ENCODE measurements at places on chromosomes 7 and 10. TPM values are rescaled to one million over a fixed set of nuclear protein-coding genes. Genes with fewer than 3 reads are reported as not detected.
A peak's percentile ranks its signal among the peaks of the same experiment; 100 is the strongest.

DNA sequence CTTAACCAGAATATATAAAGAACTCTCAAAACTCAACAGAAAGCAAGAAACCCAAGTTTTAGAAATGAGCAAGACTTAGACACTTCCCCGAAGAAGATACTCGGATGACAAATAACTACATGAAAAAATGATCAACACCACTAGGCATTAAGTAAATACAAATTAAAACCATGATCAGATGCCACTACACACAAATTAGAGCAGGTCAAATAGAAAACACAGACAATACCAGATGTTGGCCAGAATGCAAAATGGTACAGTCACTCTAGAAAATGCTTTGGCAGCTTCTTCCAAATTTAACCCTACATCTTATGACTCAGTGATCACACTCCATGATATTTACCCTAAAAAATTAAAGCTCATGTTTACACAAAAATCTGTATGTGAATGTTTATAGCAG is 18.4 kb downstream of the TMEM176A start:
- H3K27ac ChIP-seq = no peak overlapping the region
- DNase-seq = no peak
- H3K4me1 ChIP-seq = no peaks in the 10 kb centered on the region
- H3K4me3 ChIP-seq = peak overlapping the region; percentile 25

DNA sequence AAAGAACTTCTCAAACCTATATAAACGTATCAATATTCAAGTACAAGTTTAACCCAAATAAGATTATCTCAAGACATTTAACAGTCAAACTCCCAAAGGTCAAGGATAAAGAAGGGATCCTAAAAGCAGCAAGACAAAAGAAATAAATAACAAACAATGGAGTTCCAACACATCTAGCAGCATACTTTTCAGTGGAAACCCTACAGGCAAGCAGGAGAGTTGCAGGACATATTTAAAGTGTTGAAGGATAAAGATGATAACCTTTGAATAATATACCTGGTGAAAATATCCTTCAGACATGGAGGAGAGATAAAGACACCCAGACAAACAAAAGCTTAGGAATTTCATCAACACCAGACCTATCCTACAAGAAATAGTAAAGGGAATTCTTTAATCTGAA is 82.8 kb downstream of the TES start:
- H3K4me1 ChIP-seq = no peaks in the 10 kb centered on the region
- H3K4me3 ChIP-seq = no peak overlapping the region
- H3K36me3 ChIP-seq = peaks cover 5% of the 10 kb centered on the region
- peaks cover 11% of the 10 kb centered on the region for H3K27me3 ChIP-seq
- no peak for DNase-seq
- no peak overlapping the region for H3K27ac ChIP-seq

- H3K27ac ChIP-seq = no peak overlapping the region
- DNase-seq = no peak
- H3K4me3 ChIP-seq = no peak overlapping the region
- H3K36me3 ChIP-seq = no peaks in the 10 kb centered on the region
Observed at GRCh38 chr7:11757153-11757552, 74.8 kb downstream of the THSD7A start.

DNA sequence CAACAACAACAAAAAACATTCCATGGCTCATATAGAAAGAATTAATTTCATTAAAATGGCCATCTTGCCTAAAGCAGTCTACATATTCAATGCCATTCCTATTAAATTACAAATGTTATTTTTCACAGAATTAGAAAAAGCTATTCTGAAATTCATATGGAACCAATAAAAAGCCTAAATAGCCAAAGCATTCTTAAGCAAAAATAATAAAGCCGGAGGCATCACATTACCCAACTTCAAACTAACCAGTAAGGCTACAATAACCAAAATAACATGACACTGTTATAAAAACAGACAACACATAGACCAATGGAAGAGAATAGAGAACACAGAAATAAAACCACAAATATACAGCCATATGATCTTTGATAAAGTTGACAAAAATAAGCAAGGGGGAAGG is 330.4 kb downstream of the KIF20B start:
- H3K4me3 ChIP-seq = no peak overlapping the region
- H3K36me3 ChIP-seq = no peaks in the 10 kb centered on the region
- H3K27me3 ChIP-seq = no peaks in the 10 kb centered on the region
- DNase-seq = no peak
- no peaks in the 10 kb centered on the region for H3K4me1 ChIP-seq
- no peak overlapping the region for H3K27ac ChIP-seq

GRCh38 chr7:14071045-14071444 is 81.6 kb upstream of the ETV1 start:
- H3K27me3 ChIP-seq = no peaks in the 10 kb centered on the region
- DNase-seq = no peak
- no peaks in the 10 kb centered on the region for H3K4me1 ChIP-seq
- H3K27ac ChIP-seq = no peak overlapping the region
- H3K4me3 ChIP-seq = no peak overlapping the region

- H3K36me3 ChIP-seq = peaks cover 75% of the 10 kb centered on the region
- H3K4me3 ChIP-seq = peak overlapping the region; percentile 94
- no peak for DNase-seq
- peak overlapping the region; percentile 99 for H3K27ac ChIP-seq
- H3K4me1 ChIP-seq = peaks cover 40% of the 10 kb centered on the region
Observed at GRCh38 chr7:50308203-50308531, 3.7 kb downstream of the IKZF1 start.

DNA sequence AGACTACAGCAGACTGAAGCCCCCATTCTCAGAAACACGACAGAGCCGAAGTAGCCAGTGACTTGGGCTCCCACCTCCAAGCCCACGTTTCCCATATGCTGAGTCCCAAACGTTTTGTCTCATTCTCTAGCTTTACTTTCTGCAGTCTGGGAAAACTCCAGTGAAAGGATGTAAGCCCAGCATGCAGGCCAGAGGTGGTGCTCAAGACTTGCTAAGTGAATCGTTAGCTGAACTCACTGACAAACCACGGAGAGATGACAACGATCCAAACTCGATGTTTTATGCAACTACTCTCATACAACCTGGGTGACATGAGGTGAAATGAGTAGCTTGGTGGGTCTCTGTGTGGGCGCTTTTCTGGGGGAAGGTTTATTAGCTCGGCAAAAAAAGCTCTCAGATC is 731.8 kb downstream of the SUGCT start:
- no peak overlapping the region for H3K4me3 ChIP-seq
- DNase-seq = no peak
- no peaks in the 10 kb centered on the region for H3K36me3 ChIP-seq
- no peak overlapping the region for H3K27ac ChIP-seq

DNA sequence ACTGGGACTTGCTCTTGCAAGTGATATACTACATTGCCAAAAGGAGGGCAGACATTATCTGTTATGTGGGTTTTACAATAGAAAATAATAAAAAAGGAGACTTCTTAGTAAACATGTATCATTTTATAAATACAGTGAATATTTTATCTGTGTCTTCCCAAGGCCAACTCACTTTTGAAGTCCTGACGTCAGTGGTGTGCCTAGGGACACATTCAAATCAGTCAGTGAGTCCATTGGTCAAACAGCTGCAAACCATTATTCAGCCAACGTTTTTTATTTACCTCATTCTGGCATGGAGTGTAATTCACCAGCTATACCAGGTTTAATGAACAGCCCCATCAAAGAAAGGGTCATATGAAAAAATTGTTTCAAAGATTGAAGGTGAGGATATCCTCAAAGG is 263.7 kb downstream of the IPMK start:
- H3K4me1 ChIP-seq = no peaks in the 10 kb centered on the region
- H3K27ac ChIP-seq = no peak overlapping the region
- DNase-seq = no peak
- no peak overlapping the region for H3K4me3 ChIP-seq
- H3K36me3 ChIP-seq = no peaks in the 10 kb centered on the region

DNA sequence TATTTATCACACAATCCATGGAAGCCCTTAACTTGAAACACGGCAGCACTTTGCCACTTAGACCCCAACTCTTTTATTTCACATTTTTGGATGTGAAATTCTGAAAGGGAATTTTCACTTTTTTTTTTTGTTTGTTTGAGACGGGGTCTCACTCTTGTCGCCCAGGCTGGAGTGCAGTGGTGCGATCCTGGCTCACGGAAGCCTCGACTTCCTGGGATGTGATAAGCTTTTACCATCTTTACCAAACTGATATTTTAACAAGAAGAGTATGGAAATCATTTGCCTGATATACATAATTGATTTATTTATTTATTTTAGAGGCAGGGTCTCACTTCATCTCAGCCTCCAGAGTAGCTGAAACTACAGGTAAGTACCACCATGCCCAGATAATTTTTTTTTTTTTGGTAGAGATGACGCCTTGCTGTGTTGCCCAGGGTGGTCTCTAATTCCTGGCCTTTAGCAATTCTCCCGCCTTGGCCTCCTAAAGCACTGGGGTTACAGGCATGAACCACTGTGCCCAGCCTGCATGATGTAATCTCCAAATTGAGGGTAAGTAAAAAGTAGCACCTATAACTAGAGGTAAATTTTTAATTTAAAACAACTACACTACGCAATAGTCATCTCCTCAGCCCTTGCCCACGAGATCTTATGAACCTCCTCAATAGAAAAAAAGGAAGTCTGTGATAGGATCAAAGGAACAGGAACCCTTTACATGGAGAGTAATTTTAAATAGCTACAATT is 180.7 kb upstream of the KLF14 start:
- H3K4me3 ChIP-seq = peak overlapping the region; percentile 78
- H3K27me3 ChIP-seq = no peaks in the 10 kb centered on the region
- no peak for DNase-seq
- peaks cover 95% of the 10 kb centered on the region for H3K4me1 ChIP-seq
- H3K36me3 ChIP-seq = peaks cover 33% of the 10 kb centered on the region

- H3K4me3 ChIP-seq = peak overlapping the region; percentile 46
- no peaks in the 10 kb centered on the region for H3K27me3 ChIP-seq
- H3K27ac ChIP-seq = peak overlapping the region; percentile 20
Observed at GRCh38 chr10:5945561-5946418, 31.6 kb downstream of the IL15RA start.

GRCh38 chr10:33392706-33393105 is 58.2 kb upstream of the NRP1 start:
- H3K27me3 ChIP-seq = peaks cover 43% of the 10 kb centered on the region
- H3K36me3 ChIP-seq = peaks cover 4% of the 10 kb centered on the region
- no peak for DNase-seq
- H3K27ac ChIP-seq = no peak overlapping the region
- H3K4me1 ChIP-seq = no peaks in the 10 kb centered on the region

- H3K27ac ChIP-seq = no peak overlapping the region
- no peaks in the 10 kb centered on the region for H3K36me3 ChIP-seq
- H3K27me3 ChIP-seq = no peaks in the 10 kb centered on the region
Observed at GRCh38 chr7:55526770-55527169, 45.5 kb downstream of the VOPP1 start.

- H3K4me3 ChIP-seq = no peak overlapping the region
- H3K27me3 ChIP-seq = no peaks in the 10 kb centered on the region
- no peaks in the 10 kb centered on the region for H3K36me3 ChIP-seq
- H3K27ac ChIP-seq = no peak overlapping the region
- no peak for DNase-seq
Observed at GRCh38 chr7:120617275-120617674, 240.7 kb downstream of the TSPAN12 start.

GRCh38 chr7:113698556-113699220 is 220.1 kb downstream of the PPP1R3A start:
- no peaks in the 10 kb centered on the region for H3K36me3 ChIP-seq
- H3K27me3 ChIP-seq = no peaks in the 10 kb centered on the region
- H3K4me1 ChIP-seq = no peaks in the 10 kb centered on the region
- no peak overlapping the region for H3K4me3 ChIP-seq

DNA sequence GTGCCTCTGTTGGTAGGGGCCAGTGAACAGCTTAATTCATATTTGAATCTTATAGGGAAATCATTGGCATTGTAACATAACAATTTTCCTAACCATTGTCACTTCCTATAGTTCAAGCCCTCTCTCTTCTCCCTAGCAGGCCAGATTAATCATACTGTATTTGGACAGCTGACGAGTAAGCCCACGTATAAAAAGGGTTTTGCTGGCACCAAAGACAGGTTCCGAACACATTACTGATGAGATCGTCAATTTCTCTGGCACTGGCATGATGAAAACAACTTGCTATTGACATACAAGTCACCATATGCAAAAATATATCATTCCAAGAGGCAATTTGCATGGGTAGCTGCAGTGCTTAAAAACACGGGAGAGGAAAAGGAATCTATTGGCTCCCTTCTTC is 891.1 kb upstream of the AUTS2 start:
- no peak for DNase-seq
- no peaks in the 10 kb centered on the region for H3K4me1 ChIP-seq
- no peak overlapping the region for H3K27ac ChIP-seq
- H3K27me3 ChIP-seq = no peaks in the 10 kb centered on the region
- peaks cover 2% of the 10 kb centered on the region for H3K36me3 ChIP-seq
- no peak overlapping the region for H3K4me3 ChIP-seq

DNA sequence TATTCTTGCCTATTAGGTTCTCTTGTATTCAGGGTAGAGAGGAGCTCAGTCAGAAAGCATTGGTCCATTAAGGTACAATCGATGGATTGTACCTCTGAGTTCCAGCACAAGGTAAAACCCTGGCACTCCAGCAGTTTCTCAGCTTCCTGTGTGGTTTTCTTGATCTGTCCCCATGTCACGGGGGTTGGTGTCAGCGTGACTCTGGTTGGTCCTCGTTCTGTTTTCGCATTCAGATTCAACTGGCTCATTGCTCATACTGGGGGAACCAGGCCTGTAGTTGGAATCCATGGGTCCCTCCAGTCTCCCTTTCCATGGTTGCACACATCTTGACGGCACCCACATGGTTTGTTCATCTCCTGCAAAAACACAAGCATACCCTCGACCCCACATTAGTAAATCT is 32.7 kb upstream of the RASGEF1A start:
- H3K4me3 ChIP-seq = peak overlapping the region; percentile 46
- peak; percentile 56 for DNase-seq
- H3K4me1 ChIP-seq = peaks cover 45% of the 10 kb centered on the region
- H3K27ac ChIP-seq = peak overlapping the region; percentile 78
- peaks cover 18% of the 10 kb centered on the region for H3K27me3 ChIP-seq

- no peak overlapping the region for H3K4me3 ChIP-seq
- no peak for DNase-seq
- no peaks in the 10 kb centered on the region for H3K27me3 ChIP-seq
- no peak overlapping the region for H3K27ac ChIP-seq
Observed at GRCh38 chr7:139875821-139876241, 46.8 kb downstream of the TBXAS1 start.

GRCh38 chr7:39094731-39095130 is 117.0 kb downstream of the POU6F2 start:
- H3K4me3 ChIP-seq = no peak overlapping the region
- no peaks in the 10 kb centered on the region for H3K4me1 ChIP-seq
- H3K36me3 ChIP-seq = no peaks in the 10 kb centered on the region
- no peak for DNase-seq

Gene VAX1
- not detected for total RNA-seq

Gene GLRX3
- total RNA-seq = 69.3 TPM

Gene COL17A1
- total RNA-seq = not detected

Gene FRAT1
- 4.5 TPM for total RNA-seq

Gene ZNF277
- total RNA-seq = 34.3 TPM

Gene EN2
- total RNA-seq = not detected

Gene NEURL1
- total RNA-seq = 2.5 TPM

Gene PCDH15
- total RNA-seq = not detected

Gene CPA4
- 0.32 TPM for total RNA-seq

Gene PLCE1
- 0.12 TPM for total RNA-seq
